ENCODE measurements at places on chromosomes 13 and 19.

- no peak for DNase-seq
These were observed 7.2 kb downstream of the ZNF708 start for GRCh38 chr19:21321996-21322395.

DNA sequence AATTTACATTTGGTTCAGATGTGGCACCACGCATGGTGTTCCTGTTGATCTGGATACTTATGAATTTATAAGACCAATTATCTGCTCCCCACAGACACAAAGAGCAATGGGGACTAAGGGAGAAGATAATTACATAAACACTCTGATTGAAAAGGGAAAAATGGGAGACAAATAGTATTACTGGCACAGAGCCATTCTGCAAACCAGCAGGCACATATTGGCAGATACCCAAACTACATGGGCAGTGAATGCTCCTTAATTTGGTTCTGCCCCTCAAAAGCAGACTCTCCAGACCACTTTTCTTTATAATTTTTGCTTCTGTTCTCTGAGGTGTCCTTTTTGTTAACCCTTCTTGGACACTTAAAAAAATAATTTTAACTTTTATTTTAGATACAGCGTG, 1674.2 kb downstream of the PCDH9 start:
- DNase-seq, result no peak

GRCh38 chr13:30234619-30235162, 72.7 kb downstream of the KATNAL1 start:
- no peak for DNase-seq

GRCh38 chr13:103403148-103403740, 337.0 kb upstream of the SLC10A2 start:
- no peak for DNase-seq

GRCh38 chr19:50300051-50300450, 29.1 kb downstream of the KCNC3 start:
- no peak for DNase-seq

DNA sequence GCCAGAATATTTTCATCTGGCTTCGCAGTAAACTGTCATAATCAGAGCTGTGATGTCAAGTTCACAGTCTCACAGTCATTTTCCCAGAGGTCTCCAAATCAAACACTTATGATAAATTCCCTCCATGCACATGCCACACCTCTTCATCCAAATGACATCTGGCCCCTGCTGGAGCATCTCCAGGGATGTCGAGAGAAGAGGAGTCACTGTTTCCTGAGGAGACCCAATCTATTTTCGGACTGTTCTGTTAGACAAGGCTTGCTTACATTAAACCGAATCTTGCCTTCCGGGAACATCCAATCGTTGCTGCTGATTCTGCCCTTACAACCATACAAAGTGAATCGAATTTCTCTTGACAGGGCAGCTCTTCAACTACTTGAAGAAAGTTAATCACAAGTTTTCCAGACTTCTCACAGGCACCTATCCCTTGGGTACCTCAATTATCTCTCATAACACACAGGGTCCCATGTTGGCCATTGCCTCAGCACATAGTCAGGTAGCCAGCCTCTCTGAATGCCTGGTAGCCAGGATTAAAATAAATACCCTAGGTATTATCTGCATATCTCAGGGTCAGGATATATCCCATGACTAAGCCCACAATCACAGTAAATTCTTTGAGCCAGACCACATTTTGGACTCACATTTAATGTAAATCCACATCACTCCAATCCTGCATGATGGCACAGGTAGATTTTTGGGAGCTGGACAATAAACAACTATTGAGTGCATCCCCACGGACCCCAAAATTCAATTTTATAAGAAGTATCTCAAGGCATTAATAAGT, 182.5 kb downstream of the ABCC4 start:
- DNase-seq, result no peak

GRCh38 chr13:60244381-60244780, 80.7 kb upstream of the DIAPH3 start:
- no peak for DNase-seq

- DNase-seq, result no peak
These were observed 3.5 kb downstream of the USF2 start for GRCh38 chr19:35272122-35272719.

GRCh38 chr13:100108913-100109507, 20.1 kb downstream of the PCCA start:
- no peak for DNase-seq

DNA sequence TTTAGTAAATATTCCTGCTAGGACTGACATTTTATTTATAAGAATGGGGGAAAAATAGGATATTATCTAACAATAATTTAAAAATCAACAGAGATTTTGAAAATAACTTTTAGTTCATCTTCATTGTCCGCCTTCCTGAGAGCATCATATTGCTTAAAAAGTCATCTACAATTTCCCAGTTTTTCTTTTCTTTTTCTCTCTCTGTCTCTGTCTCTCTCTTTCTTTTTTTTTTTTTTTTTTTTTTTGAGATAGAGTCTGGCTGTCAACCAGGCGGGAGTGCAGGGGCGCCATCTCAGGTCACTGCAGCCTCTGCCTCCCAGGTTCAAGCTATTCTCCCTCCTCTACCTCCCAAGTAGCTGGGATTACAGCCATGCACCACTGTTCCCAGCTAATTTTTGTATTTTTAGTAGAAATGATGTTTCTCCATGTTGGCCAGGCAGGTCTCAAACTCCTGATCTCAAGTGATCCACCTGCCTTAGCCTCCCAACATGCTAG, 276.3 kb downstream of the DACH1 start:
- no peak for DNase-seq

DNA sequence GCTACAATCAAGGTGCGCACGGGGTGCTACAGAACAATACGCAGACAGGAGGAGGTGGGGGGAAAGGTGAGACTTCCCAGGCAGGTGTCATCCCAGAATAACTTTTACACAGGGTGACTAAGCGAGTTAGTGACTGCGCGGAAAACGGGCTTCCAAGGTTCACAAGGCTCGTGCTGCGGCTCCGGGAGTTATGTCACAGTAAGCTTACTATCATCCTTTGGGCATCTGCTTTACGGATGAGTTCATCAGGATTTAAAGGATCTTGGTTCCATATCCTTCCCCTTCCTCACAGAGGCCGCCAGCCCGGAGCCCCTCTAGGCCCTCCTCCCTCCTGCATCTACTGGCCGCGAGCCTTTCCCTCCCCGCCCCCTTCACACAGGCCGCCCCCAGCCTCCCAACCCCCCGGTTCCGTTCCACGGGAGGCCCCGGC, 474 bp upstream of the IFT88 start:
- peak; percentile 32 for DNase-seq

GRCh38 chr13:113860665-113861432, 3.0 kb downstream of the GAS6 start:
- DNase-seq, result no peak

GRCh38 chr13:83780227-83780626, 102.0 kb downstream of the SLITRK1 start:
- no peak for DNase-seq

DNA sequence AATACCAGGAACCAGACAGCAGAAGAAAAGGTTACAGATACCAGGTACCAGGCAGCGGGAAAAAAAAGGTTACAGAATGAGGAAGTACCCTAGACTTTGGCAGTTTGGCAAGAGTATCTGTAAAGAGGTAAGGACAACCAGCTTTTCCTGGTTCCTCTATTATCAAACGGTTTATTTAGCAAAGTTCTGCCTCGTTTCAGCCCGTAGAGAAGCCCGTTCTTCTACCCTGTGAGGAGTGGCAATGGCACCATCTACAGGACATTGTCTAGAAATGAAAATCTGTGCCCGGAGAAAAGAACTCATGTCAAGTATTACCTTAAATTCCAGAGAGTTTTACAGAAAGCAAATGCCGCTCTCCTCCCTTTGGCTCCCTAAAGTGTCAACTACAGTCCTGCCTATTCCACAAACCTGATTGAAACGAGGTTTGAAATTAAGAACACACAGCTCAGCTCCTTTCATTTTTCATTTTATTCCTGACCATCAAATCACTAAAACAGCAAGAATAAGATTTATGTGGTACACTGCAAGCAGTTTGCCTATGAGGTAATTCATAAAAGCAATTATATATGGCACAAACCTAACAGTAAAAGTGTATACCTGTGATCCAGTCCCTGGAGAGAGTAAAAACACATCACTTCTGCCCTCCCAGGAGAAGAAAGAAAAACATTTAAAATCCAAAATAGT, 226.3 kb downstream of the SLC7A1 start:
- DNase-seq, result no peak

DNA sequence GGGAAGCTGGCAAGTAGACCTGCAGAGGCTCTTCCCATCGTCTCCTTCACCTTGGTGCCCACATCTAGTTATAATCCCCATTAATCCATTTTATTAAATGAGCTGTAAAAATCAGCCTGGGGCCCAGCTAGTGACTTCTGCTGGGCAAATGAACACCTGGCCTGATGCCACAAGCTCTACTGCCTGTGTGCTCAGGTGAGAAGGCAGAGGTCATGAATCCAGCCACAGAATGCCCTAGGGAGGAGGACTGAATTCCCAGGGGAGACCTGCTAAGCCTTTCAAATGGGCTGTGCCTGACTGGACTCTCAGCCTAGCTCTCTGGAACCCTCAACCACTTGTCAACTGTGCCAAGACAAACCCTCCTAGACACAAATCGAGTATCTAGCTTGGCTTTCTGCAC, 74.0 kb downstream of the PDS5B start:
- no peak for DNase-seq

- DNase-seq, result no peak
These were observed 2.5 kb upstream of the TTC9B start for GRCh38 chr19:40220674-40221073.

- no peak for DNase-seq
These were observed 283.9 kb downstream of the UQCRFS1 start for GRCh38 chr19:28929006-28929405.

- DNase-seq, result no peak
These were observed 423 bp downstream of the LSM14A start for GRCh38 chr19:34172661-34173192.

- DNase-seq, result no peak
These were observed 342 bp downstream of the ASF1B start for GRCh38 chr19:14135985-14136508.

- DNase-seq, result no peak
These were observed 894.9 kb upstream of the SLC10A2 start for GRCh38 chr13:103961129-103961528.

DNA sequence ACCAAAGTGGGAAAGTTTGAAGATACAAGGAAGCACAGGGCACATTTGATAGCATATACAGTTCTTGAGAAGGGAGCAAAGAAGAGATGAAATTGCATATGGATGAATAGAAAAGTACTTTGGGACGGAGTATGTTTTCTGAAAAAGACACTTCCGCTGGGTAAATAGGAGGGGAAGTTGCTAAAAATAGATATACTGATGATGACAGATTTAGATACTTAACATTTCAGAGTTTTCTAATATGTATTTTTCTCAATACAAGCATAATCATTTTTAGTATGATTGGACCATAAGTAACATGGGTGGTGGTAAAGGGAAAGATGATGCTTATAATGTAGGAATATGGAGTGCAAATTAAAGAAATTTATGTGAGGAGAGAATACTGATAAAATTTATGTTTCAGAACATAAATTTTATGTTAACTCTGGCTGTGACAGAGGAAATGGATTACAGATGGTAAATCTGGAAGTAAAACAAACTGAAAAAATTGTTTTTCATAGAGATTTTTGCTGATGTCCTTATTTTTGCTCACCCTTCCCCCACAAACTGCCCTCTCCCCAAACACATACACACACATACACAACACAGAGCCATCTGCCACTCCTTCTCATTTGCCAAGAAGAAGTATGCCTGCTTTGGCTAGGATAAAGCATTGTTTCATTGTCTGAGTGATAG, 583.9 kb upstream of the MIR17HG start:
- no peak for DNase-seq

DNA sequence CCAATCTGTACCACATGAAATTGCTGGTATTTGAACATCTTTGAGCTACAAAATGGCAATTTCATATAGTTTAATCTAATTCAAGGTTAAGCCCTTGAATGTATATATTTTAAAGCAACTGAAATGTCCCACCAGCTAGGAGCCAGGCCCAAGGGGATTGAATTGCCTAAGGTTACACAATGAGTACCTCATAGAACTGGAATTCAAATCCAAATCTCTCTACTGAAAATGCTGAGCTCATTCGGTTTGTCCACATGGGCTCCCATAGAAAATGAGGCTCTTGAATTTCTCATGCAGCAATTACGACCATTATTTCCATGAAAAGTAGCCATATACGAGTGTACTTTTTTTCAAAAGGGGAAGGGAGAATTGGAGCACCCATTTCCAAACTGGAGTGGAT, 31.5 kb upstream of the FNDC3A start:
- no peak for DNase-seq

DNA sequence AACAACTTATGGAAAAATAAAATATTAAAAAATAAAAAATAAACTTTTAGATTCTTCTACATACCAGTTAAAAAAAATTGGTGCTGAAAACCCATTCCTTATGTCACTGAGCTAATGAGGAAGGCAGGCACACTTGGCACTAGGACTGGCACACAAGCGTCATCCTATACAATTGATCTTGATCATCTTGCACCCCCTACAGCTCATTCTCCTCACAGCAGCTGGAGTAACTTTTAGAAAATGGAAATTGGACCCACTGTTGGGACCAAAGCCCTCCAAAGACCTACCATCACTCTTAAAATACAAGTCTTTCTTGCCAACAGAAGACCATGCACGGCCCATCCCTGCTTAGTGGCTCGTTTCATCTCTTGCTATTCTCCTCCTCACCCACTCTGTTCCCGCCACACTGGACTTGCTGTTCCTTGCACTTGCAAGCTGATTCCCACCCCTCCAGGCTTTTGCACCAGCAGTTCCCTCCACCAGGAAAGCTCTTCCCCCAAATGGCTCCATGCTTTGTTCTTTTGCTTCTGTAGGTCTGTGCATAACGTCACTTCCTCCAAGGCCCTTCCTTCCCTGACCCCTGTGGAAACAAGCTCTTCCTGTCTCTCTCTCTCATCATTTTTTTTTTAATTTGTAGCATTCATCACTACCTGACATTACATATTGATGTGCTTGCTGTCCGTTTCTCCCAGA, 11.6 kb downstream of the CTU1 start:
- DNase-seq, result no peak

DNA sequence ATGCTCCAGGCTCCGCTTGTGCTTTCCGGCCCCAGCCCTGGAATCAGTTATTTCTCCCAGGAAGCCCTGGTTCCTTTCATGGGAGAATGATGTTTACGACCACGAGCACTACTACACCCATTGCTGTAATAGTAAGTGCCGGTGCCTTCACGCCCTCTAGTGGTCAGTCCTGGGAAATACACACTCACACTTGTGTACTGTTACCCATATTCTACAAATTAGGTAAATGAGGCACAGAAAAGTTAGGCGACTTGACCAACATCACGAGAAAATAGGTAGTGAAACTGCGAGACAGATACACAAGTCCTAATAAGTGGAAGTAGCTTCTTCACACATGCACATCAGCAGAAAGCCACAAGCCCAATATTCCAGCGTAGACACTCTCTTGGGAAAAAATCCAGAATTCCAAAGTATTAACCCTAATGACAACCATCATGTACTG, 21.7 kb downstream of the CEACAM21 start:
- DNase-seq, result peak; percentile 9
